Globus pallidus (tissue), 1 donor: ENCODE measurements at places on chromosomes 2 and 18.

- DNase-seq, result no peak
Observed at GRCh38 chr2:132923787-132924186, 253.8 kb upstream of the LYPD1 start.

GRCh38 chr2:187050409-187050998, 201.5 kb upstream of the ZSWIM2 start:
- DNase-seq, result no peak

DNA sequence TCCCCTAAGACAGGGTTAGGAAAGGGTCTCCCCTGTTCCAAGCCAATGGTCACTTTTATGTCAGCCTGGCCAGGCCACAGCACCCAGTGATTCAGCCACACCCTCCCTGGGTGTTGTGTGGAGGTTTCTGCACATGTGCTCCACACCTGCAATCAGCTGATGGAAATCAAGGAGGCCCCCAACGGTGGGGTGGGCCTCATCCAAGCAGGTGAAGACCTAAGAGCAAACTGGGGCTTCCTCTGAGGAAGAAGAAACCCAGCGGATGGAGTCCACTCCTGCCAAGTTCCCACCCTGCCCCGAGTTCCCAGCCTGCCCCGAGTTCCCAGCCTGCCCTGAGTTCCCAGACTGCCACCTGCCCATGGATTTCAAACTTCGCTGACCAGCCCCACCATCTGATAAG, 55.4 kb downstream of the KIF1A start:
- no peak for DNase-seq

DNA sequence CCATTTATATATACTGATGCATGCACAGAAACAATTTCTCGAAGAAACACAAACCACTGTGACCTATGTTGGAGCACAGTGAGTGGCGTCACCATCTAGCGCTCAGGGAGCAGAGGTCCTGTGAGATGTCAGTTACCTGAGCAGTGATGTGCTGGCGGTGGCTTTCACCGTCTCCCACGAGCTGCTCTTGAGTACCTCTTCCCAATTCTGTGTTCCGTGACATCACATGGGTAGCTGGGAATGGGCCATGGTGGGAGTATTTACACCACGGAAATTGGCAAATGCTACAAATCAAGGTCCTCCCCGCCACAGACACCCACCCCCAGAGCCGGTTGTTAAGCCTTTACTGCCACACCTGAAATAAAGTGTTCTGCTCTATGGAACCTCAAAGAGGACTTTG, 24.4 kb downstream of the GBX2 start:
- no peak for DNase-seq
